ENCODE measurements at places on chromosomes 4 and X.

DNA sequence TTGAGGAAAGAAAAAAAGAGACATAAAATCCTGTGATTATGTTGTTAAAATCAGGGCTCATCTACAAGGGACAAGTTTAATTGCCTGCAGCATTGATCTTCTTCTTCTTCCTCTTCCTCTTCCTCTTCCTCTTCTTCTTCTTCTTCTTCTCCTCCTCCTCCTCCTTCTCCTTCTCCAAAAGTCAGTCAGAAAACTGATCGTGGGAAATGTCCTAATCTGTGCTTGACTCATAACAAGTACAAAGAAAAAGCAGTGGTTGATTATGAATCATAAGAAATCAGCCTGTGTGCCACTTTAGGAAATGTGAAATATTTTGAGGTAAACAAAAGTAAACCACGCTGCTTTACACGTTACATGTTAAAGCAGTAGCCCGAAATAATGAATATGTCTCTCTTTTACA, 2.7 kb upstream of the ATP10D start:
- peaks cover 18% of the 10 kb centered on the region for H3K4me1 ChIP-seq
- H3K27me3 ChIP-seq, result no peaks in the 10 kb centered on the region
- H3K36me3 ChIP-seq, result no peaks in the 10 kb centered on the region
- no peak overlapping the region for H3K4me3 ChIP-seq
- DNase-seq, result no peak

GRCh38 chrX:53290441-53291041, 9.2 kb upstream of the IQSEC2 start:
- DNase-seq, result no peak
- peaks cover 13% of the 10 kb centered on the region for H3K4me1 ChIP-seq
- no peak overlapping the region for H3K27ac ChIP-seq
- no peaks in the 10 kb centered on the region for H3K27me3 ChIP-seq
- H3K36me3 ChIP-seq, result no peaks in the 10 kb centered on the region

GRCh38 chr4:178871476-178871875, 1429.2 kb upstream of the AGA start:
- H3K27me3 ChIP-seq, result no peaks in the 10 kb centered on the region
- no peak overlapping the region for H3K4me3 ChIP-seq
- H3K27ac ChIP-seq, result no peak overlapping the region
- no peaks in the 10 kb centered on the region for H3K36me3 ChIP-seq

DNA sequence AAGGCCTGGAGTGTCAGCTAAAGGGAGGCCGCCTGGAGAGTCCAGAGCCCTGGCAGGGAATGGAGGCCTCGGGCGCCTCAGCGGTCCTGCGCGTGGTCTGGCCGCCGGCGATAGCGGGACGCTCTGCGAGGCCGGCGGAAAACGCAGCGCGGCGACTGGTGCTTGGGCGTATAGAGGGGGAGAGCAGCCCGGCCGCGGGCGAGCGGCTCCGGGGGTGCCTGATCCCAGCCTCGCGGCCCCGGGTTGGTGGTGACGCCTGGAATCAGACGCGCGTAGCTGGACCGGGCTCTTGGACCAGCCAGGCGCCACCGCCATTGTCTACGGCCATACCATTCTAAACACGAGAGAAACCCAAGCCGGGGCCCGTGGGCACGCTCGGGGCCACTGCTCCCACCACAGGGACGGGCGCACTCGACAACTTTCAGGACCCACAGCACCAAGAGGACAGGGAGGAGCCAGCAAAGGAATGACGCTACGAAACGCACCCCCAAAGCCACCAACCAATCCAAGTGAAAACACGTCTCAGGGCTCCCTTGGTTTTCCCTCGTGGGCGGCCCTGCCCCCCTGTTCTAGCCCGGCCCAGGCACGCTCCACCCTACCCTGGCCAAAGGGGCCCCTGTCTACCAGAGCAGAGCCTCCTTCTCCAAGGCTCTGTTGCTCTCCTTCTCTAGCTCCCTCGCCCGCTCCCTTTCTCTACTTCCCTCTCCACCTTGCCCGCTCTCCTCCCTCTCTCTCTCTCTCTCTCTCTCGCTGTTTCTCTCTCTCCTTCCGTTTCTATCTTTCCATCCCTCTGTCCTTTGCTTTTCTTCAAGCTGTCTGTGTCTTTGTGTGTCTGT, 7.8 kb downstream of the FRG2 start:
- H3K27me3 ChIP-seq, result peaks cover 25% of the 10 kb centered on the region
- no peak for DNase-seq
- H3K4me1 ChIP-seq, result peaks cover 8% of the 10 kb centered on the region
- H3K4me3 ChIP-seq, result no peak overlapping the region
- no peak overlapping the region for H3K27ac ChIP-seq
- no peaks in the 10 kb centered on the region for H3K36me3 ChIP-seq

DNA sequence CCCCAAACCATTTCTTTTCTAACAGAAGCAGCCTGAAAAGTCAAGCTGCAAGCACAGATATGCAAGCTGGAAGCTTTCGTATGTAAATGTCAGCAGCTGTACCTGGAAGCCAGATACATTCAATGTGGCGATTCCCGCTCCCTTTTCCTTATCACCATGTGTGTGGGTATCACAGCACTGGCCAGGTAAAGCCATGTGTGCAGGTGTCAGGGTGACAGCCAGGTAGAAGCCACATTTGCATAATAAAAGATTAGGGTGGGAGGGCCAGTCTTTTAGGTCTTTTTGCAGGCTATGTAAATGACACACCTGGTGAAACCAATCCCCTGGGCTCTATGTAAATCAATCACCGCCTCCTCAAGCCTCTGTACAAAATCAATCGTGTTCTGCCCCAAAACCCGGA, 50.1 kb downstream of the RXFP1 start:
- H3K4me3 ChIP-seq, result no peak overlapping the region
- H3K36me3 ChIP-seq, result no peaks in the 10 kb centered on the region
- DNase-seq, result no peak
- no peak overlapping the region for H3K27ac ChIP-seq
